ENCODE measurements at places on chromosomes 3 and 15. TPM values are rescaled to one million over a fixed set of nuclear protein-coding genes. Genes with fewer than 3 reads are reported as not detected.

The TF gene
- total RNA-seq = 0.47 TPM

DNA sequence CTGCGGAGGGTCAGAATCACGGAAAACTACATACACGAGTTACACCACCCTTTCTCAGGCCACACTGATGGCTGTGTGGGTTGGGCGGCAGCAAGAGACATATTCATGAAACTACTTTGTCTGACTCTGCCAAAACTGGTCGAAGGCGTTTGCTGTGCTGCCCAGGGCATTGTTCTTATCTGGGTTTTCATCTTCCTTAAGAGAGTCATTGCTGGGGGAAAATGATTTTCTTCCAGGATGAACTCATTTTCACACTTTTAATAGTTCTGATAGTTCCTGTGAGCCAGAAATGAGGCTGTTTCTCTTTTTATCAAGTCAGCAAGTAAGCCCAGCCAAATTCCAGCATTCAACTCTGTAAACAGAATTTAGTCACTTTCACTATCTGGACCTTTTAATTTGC, 47.6 kb downstream of the TRIM71 start:
- no peak for DNase-seq

GRCh38 chr3:64922213-64922612, 234.4 kb upstream of the ADAMTS9 start:
- no peak for DNase-seq

- DNase-seq = no peak
Measured at GRCh38 chr3:121916189-121916588, 22.0 kb downstream of the SLC15A2 start.

DNA sequence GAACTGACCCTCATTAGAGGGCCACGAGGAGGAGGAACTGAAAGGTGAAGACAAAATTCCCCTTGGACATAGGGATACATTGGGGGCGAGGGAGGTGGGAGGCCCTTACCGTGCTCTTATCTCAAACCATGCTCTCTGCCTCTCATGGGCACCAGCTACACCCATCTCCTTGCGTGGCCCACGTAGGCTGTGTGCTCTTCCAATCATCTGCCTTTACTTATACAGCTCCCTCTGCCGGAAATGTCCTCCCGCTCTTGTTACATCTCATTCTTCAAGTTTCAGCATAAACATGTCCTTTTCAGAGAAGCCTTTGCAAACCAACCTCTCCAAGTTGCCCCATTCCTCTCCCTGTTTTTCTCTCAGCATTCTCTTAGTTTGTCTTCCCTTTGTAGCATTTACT, 307.8 kb upstream of the PROK2 start:
- DNase-seq = no peak
